ENCODE measurements at places on chromosomes 5 and 9. TPM values are rescaled to one million over a fixed set of nuclear protein-coding genes. Genes with fewer than 3 reads are reported as not detected.

ANXA2R gene
- 15.3 TPM for total RNA-seq

HRH2 gene
- not detected for total RNA-seq

PRLR gene
- total RNA-seq: not detected

- no peaks in the 10 kb centered on the region for H3K4me1 ChIP-seq
- no peaks in the 10 kb centered on the region for H3K27me3 ChIP-seq
- no peak overlapping the region for H3K4me3 ChIP-seq
- H3K27ac ChIP-seq: no peak overlapping the region
Measured at GRCh38 chr5:43769571-43770355, 166.8 kb downstream of the NNT start.

- H3K27ac ChIP-seq: 0 out of 2 replicates have a peak overlapping the region, but pooled peaks have one; percentile 10
- peak overlapping the region; percentile 5 for H3K4me3 ChIP-seq
- peaks cover 11% of the 10 kb centered on the region for H3K36me3 ChIP-seq
- H3K27me3 ChIP-seq: no peaks in the 10 kb centered on the region
- peaks cover 32% of the 10 kb centered on the region for H3K4me1 ChIP-seq
Measured at GRCh38 chr9:124254261-124254682, 3.5 kb upstream of the NEK6 start.
